ENCODE measurements at places on chromosomes 7 and 10. TPM values are rescaled to one million over a fixed set of nuclear protein-coding genes. Genes with fewer than 3 reads are reported as not detected.

GRCh38 chr10:73810735-73811465 lies 498 bp downstream of the NDST2 start:
- DNase-seq = peak; percentile 83

POLR1F gene
- 11.5 TPM for total RNA-seq

- no peak for DNase-seq
Measured at GRCh38 chr10:128579901-128580300, 453.7 kb upstream of the MKI67 start.

DNA sequence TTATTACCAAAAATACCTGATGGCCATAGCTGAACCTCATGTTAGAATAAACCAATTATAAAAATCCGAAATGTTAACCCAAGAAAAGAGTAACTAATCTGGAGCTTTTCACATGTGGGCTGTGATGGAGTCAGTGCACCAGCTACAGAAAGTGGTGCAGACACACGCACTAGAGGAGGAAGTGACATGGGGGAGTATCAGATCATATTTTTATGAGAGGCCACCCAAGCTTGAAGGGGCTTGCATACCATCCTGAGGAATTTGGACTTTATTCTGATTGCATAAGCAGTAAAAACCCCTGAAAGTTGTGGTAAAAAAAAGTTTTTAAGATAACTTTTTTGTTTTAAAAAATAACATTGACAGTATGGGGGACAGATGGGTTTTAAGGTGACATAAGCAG lies 1148.5 kb upstream of the CELF2 start:
- DNase-seq = no peak

- DNase-seq = no peak
Measured at GRCh38 chr7:5635006-5635405, 146.5 kb downstream of the RNF216 start.

COL26A1 gene
- total RNA-seq = 0.58 TPM

GRCh38 chr10:33886299-33886698 lies 551.8 kb upstream of the NRP1 start:
- no peak for DNase-seq

DNA sequence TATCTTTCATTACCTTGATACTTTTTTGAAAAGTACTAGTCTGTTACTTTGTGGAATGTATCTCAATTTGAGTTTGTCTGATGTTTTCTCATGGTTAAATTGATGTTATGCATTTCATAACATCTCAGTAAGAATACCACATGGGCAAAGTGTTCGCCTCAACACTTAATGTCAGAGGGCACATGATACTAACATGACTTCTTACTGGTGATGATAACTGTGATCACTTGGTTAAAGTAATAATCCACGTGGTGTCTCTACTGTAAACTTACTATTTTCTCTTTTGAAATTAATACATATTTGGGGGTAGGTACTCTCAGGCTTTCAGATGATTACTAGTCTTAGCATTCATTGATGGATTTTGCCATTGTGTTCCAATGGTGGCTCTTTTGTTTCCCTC lies 2.2 kb downstream of the SDHAF3 start:
- DNase-seq = no peak

JCAD gene
- total RNA-seq = 67.6 TPM

DNA sequence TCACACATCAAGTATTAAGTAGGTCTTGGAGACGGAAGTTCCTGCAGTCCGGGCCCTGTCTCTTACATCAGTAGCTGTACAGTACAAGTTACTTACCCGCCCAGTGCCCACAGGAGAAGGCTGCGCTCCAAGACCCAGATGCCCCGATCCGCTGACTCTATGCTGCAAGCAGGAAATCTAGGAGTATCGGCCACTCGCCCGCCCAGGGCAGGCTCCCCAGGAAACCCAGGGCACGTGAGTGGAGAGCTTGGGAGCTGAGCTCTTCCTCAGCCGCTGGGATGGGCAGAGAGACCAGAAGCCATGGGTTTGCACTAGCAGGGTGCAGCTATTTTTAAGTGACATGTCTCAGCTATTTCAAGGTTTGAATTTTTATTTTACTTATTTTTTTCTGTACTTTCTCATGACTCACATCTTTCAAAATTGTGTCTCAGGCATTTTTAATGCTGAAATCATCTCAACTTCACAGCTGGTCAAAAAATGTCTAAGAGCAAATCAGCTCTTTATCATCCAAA lies 1.9 kb upstream of the GPER1 start:
- DNase-seq = no peak

DNA sequence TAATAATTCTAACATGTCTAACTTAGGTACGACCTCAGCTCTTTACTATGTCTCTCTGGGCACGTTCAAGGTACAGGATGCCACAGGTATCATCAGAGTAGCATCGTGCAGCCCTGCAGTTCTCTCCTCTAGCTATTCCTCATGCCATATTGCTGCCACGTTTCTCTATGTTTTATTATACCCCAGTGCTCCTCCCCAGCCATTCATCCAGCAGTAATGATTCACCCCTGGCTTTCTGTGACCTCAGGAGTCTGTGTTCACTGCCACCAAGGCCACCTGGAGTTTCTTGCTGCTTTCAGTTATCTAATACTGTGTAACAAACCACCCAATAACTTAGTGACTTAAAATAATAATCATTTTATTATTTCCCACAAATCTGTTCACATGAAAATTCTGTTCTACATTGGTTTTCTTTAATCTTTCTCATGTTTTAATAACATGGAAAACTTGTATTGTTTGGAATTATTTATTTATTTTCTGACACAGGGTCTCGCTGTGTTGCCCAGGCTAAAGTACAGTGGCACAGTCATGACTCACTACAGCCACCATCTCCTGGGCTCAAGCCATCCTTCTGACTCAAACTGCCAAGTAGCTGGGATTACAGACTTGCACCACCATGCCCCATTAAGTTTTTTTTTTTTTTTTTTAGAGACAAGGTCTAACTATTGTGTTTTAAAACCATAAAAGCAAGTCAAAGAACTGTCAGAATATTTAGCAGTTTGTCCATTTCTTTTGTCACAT lies 21.8 kb downstream of the REEP3 start:
- no peak for DNase-seq

ADIRF gene
- 155 TPM for total RNA-seq

DNA sequence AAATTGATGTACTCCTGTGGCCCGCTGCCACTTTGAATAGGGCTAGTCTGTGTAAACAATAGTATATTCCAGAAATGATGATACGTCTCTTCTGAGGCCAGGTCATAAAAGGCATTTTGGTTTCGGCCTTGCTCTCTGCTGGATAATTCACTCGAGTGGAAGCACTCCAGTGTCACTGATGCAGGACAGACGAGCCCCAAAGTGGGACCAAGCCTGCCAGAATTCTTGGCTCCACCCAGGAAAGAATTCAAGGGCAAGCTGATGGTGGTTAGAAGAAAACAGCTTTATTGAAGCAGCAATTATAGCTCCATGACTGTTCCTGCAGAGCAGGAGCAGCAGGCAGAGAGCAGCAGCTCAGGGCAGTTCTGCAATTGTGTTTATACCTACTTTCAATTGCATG lies 717.6 kb downstream of the GRM8 start:
- no peak for DNase-seq

GRCh38 chr10:97747573-97747972 lies 10.6 kb downstream of the ZFYVE27 start:
- DNase-seq = no peak

OR6V1 gene
- total RNA-seq = not detected

DNA sequence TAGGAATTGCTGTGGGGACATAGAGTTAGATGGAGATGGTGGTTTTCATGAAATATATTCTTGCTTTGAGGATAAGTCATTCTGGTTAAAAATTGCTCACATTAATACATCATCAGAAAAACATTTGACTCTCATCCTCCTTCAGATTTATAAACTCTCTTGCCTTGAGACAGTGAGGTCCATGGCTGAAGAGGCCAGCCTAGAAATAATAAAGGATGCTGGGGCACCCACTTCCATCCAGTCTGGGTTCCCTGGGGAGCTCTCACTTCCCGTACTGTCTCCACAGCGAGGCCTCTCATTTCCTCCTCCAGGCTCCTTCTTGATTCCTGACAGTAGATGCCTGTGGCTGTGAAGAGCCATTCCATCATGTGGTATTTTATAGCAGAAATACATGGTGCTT lies 73.3 kb upstream of the PRKG1 start:
- no peak for DNase-seq

GRCh38 chr10:22849077-22849805 lies 78.6 kb upstream of the ARMC3 start:
- peak; percentile 73 for DNase-seq

GRCh38 chr10:44993226-44993921 lies 7.3 kb upstream of the ZNF22 start:
- DNase-seq = no peak

RADIL gene
- 7.3 TPM for total RNA-seq
